AG08395 (cell line): ENCODE measurements at places on chromosomes 6 and 20.
A peak's percentile ranks its signal among the peaks of the same experiment; 100 is the strongest.

GRCh38 chr6:47335466-47335865, 25.8 kb upstream of the TNFRSF21 start:
- no peak for DNase-seq

DNA sequence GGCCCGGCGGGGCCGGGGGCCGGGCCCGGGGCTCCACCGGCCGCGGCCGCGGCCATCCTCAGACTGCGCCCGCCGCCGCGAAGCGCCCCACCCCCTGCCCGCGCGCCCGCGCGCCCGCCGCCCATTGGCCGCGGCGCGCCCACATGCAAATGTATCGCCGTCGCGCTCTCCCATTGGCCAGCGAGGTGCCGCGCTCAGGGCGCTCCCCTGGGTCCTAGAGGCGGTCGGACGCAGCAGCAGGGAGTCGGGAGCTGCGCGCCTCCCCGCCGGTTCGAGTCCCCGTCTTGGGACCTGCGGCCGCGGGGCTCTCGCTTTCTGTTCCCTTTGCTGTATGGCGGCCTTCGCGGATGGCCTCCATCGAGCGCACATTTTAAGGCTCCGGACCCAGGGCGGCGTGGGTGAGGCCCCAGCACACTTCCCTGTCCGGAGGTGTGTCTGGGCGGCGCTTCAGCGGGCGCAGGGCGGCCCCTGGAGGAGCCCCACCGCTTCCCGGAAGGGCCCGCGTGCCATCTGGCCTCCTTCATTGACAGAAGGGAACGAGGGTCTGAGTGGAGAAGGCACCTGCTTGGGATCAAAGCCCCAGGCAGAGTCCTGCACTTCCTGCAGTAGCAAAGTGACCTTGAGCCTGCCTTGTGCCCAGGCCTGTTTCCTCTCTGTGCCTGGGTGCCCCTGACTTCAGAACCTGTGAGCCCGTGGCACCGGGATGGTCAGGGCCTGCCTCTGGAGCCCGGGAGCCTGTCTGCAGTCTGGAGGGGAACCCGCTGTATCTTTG, at the start of gene CABLES2:
TSS of gene CABLES2 (minus strand) at position 65 of the 772 bp plus-strand sequence. CDS start at position 56, 9 bp downstream.
- DNase-seq, result peak; percentile 96

- DNase-seq, result peak; percentile 24
These were observed 348.1 kb downstream of the CDC5L start for GRCh38 chr6:44735630-44735963.

GRCh38 chr6:151690303-151690702, 117.2 kb upstream of the ESR1 start:
- DNase-seq, result no peak

DNA sequence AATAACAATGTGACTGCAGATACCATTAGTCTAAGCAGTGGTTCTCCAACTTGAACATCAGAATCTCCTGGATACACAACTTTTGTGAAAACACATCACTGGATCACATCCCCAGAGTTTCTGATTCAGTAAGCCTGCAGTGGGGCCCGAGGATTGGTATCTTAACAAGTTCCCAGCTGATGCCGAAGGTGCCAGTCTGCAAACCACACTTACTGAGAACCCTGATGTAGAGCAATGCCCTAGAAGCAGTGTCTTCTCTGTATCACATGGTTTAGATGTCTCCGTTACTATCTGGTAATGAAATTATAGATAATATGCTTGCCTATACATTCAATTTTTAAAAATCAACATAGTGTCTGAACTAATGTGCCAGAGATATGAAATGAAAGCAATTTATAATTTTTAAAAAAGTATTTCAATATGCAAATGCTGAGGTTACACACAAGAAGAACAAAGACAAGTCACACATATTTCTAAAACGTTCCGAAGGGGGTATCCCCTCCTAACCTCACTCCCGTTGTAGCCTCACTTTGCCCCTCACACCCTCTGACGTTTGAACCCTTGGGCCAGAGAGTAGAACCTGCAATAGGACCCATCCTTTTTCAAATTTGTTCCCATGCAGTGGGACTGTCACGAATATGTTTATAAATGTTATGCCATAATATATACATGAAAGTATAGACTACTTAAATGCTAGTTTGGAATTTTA, 115.4 kb upstream of the SAMD5 start:
- no peak for DNase-seq

DNA sequence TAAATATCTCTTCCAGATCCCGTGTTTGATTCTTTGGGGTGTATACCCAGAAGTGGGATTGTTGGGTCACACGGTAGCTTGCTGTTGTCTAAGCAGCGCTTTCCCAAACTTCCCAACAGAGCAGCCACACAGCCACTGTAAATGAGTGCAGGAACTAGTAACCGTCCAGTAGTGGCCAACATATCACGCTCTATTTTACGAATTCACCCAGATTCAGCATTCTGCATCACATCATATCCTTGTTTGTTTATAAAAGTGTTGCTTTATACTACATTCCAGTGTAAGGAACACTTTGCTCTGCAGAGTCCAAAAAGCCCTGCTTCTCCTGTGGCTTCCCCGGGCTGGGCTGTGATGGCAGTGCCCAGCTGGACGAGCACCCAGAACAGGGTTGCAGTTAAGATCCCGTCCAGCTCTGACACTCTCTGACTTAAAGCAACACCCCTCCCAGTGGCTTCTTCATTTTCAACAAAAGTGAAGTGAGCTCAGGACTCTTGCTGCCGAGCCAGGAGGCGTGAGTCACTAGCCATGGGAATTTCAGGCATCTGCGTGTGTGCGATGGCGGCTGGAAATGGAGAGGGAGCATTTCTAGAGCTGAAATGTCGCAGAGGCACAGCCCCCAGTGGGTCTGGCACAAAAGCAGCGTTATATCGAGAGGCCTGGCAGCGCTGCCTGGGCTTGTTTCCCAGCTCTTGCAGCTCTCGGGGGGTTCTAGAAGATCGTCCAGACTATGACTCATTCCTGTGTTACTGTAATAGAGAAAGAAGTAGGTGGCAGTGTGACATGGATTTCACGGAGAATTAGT, 216.3 kb upstream of the ECI2 start:
- DNase-seq, result peak; percentile 89

DNA sequence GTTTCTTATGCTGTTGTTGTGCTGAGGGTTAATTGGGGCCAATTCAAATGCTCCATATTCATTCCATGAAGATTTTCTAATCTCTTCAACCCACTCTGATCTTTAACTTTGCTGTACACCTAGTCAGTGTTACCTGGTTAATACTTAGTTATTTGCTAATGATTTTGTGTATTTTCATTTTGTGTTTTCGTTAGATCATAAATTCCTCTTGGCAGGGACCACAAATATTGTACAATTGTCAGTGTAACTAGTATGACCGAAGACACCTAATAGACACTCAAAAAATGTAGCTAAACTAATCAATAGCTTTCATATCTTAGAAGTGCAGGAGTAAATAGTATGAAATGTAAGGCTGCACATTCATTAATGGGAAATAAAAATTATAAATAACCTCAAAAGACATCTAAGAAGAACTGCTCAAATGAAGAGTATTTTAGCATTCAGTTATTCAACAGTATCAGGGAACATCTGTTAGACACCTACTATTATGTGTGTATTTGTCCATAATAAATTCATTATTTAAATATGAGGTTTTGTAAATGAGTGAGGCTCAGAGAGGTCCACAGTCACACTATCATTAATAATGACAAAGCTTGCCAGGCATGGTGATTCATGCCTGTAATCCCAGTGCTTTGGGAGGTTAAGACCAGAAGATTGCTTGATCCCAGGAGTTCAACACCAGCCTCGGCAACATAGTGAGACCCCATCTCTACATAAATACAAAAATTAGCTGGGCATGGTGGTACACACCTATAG, 13.4 kb upstream of the HSF2 start:
- no peak for DNase-seq

- no peak for DNase-seq
These were observed 27.7 kb upstream of the DEFB112 start for GRCh38 chr6:50077385-50077784.

GRCh38 chr6:26536571-26537159, 1.5 kb upstream of the HMGN4 start:
- no peak for DNase-seq

DNA sequence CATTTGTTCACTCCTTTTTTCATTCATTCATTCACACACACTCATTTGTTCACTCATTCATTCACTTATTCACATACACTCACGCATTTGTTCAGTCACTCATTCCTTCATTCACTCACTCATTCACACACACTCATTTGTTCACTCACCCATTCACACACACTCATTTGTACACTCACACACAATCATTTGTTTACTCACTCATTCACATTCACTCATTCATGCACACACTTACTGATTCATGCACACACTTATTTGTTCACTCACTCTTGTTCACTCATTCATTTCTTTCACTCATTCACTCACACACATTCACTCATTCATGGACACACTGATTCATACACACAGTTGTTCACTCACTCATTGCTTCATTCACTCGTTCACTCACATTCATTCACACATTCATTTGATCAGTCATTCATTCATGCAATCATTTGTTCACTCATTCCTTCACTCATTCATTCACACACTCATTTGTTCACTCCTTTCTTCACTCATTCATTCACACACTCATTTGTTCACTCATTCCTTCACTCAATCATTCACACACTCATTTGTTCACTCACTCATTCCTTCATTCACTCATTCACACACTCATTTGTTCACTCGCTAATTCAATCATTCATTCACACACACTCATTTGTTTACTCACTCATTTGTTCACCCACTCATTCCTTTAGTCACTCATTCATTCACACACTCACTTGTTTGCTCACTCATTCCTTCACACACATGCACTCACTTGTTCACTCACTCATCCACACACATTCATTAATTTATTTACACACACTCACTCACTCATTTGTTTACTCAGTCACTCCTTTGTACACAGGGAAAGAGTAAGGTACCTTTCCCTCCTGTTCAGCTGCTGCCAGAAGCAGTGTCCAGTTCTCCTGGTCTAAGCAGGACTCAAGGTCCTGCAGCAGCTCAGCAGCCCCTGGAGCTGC, 50.7 kb upstream of the BHLHE23 start:
- no peak for DNase-seq

- peak; percentile 41 for DNase-seq
These were observed 121.4 kb downstream of the REV3L start for GRCh38 chr6:111361648-111362047.

DNA sequence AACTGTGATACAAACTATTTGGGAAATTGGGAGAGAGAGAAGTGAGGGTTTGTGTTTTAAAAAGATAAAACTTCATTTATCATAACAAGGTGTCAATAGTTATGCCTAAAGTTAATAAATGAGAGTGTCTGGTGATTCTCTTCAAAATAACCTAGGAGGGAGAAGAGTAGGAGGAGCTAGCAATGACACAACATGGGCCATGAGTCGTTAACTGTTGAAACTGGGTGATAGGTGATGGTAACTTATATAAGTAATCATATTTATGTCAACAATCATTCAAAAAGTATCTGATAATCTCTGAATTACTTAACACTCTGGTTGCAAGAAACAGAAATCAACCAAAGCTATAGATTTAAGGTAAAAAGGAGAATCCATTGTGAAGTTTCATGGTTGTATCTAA, 46.8 kb upstream of the INSM1 start:
- no peak for DNase-seq

DNA sequence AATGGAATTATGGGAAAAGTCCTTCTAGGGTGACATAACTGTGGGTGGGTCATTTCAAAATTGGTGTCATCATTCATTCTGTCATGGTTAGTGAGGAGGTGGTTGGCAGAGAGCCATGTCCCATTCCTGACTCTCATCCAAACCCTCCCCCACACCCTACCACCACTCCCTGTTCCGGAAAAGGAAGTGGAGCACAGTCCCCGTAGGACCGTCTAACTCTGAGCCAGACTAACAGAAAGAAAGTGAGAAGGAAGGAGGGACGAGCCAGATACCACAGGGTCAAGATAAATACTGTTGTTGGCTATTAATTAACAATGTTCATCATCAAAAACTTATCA, 4.8 kb downstream of the TRIM10 start:
- DNase-seq, result peak; percentile 39

GRCh38 chr6:125577124-125577662, 172.2 kb upstream of the HEY2 start:
- no peak for DNase-seq

DNA sequence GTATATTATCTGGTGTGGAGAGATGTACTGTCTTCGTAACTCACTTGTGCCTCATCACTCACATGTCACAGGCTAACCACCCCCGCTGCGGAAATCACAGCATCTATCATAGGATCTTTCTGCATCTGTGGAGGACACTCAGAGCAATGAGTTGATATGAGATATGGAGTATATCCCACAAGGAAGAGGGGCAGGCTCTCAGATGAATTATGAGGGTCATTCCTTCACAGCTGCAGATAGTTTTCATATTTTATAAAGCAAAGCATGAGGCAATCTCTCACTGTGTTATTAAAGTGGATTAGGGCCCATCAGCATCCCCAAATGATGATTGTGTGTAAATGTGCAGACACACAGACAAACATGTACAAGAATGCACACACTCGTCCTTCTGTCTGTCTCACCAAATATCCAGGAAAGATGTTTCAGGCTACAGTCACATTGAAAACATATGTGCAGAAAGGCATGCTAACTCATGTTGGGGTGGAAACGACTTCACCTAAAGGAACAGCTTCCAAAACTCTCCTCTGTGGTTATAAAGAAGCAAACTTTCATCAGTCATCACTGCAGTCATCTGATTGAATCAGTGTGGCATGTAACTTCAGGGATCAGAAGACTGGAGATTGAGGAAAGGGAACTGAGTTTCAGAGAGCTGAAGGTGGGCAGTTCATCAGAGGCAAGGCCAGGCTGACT, 164.7 kb downstream of the FOXC1 start:
- DNase-seq, result no peak

GRCh38 chr6:27156874-27157458, 90.5 kb upstream of the PRSS16 start:
- no peak for DNase-seq

DNA sequence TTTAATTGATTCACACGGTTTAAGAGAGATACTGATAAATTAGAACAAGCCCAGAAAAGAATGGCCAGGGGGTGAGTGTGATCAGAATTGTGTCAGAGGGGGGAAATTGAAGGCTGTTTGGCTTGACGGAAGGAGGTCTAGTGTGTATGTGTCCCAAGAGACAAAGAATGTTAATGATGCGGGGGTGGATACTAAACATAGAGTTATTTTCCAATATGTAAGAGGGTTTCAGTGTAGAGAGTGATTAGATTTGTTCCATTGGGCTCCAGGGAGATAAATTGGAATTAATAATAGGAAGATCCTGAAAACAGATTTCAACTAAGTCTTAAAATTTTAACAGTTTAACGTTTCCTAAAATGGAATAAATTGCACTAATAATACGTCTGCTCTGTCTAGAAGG, 38.1 kb upstream of the UTRN start:
- DNase-seq, result no peak

- no peak for DNase-seq
These were observed 317.1 kb upstream of the FERMT1 start for GRCh38 chr20:6439737-6440442.

GRCh38 chr6:153725456-153725855, 313.6 kb upstream of the OPRM1 start:
- DNase-seq, result no peak
